ENCODE measurements at places on chromosomes 6 and 20. TPM values are rescaled to one million over a fixed set of nuclear protein-coding genes. Genes with fewer than 3 reads are reported as not detected.
A peak's percentile ranks its signal among the peaks of the same experiment; 100 is the strongest.

GRCh38 chr6:17193106-17193775 is 87.9 kb upstream of the RBM24 start:
- no peaks in the 10 kb centered on the region for H3K27me3 ChIP-seq
- H3K4me3 ChIP-seq, result no peak overlapping the region
- DNase-seq, result no peak
- no peaks in the 10 kb centered on the region for H3K4me1 ChIP-seq

DNA sequence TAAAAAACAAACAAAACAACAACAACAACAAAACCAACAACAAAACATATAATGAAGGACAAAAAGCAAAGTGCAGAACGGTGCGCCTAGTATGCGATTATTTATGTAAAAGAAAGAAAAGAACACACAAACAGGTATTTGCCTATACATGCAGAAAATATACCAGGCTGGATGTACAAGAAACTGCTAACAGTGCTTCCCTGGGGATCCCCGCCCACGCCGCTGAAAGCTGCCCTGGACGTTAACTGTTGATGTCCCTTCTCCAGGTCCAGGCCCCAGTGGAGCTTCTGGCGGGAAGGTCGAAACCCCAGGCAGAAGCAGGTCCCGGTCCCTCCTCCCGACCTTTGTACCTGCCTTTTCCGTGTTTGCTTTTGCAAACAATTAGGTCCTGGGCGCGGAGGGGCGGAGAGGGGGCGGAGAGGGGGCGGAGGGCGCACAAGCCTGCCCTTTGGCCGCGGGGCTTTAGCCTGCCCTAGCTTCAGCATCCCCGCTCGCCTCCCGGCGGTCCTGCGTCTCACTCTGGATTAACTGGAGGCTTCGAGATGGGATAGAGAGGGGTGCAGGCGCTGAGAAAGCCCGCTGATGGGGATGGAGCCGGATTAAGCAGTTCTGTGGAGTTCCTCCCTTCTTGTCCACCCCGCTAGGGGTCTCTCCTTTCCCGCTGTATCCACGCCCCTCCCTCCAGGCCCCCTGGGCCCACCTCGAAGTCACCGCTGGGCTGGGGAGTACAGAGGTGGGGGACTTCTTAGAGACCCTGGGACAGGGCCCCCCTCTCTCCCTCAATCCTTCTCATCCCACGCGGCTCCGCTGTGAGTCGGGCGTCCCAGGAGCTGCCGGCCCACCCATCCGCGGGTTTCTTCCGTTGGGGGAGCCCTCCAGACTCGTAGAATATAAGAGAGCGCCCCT is 8.2 kb upstream of the AHCY start:
- H3K27ac ChIP-seq, result no peak overlapping the region
- peak; percentile 23 for DNase-seq
- no peaks in the 10 kb centered on the region for H3K4me1 ChIP-seq
- peak overlapping the region; percentile 5 for H3K4me3 ChIP-seq

- no peaks in the 10 kb centered on the region for H3K27me3 ChIP-seq
- no peaks in the 10 kb centered on the region for H3K4me1 ChIP-seq
- peak overlapping the region; percentile 66 for H3K4me3 ChIP-seq
- DNase-seq, result no peak
- H3K27ac ChIP-seq, result peak overlapping the region; percentile 94
Measured at GRCh38 chr6:52992980-52993920, 1.8 kb downstream of the GSTA4 start.

- H3K27me3 ChIP-seq, result no peaks in the 10 kb centered on the region
- no peaks in the 10 kb centered on the region for H3K4me1 ChIP-seq
- no peak overlapping the region for H3K4me3 ChIP-seq
- H3K27ac ChIP-seq, result no peak overlapping the region
- no peak for DNase-seq
- H3K36me3 ChIP-seq, result no peaks in the 10 kb centered on the region
Measured at GRCh38 chr20:51747182-51747911, 20.8 kb downstream of the ATP9A start.

DNA sequence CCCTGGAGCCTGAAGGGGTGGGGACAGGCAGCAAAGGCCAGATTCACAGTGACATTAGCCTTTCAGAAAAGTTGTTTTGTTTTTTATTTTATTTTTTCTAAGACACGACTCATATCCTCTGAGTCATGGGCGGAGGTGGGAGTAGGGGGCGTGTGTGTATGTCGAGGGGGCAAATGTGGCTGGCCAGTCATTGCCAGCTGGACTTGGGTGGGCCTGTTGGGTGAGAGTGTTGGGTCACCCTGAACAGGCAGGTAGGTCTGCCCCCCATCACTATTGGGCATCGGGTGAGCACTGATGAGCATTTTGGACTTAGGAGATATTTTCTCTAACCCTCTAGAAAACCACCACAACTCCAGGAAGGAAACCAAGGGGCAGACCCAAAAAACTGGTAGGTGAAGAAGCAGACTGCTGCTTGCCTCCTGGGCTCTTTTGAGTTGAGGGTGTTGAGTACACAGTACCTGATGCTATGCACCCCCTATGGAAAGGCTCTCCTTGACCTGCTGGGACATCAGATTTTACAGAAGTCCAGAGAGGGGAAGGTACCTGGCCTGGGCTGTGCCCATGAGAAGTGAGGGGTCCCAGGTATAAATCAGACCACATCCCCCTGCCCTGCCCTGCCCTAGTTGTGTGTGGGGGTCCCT is 5.6 kb downstream of the SMIM29 start:
- H3K27ac ChIP-seq, result peak overlapping the region; percentile 77
- H3K4me1 ChIP-seq, result peaks cover 11% of the 10 kb centered on the region
- H3K27me3 ChIP-seq, result no peaks in the 10 kb centered on the region

- H3K27ac ChIP-seq, result no peak overlapping the region
- DNase-seq, result no peak
- H3K36me3 ChIP-seq, result no peaks in the 10 kb centered on the region
- no peak overlapping the region for H3K4me3 ChIP-seq
- H3K4me1 ChIP-seq, result no peaks in the 10 kb centered on the region
Measured at GRCh38 chr6:160356074-160356744, 8.0 kb downstream of the SLC22A3 start.

Gene SNAP25
- 5.3 TPM for total RNA-seq

- no peaks in the 10 kb centered on the region for H3K4me1 ChIP-seq
- peak overlapping the region; percentile 18 for H3K27ac ChIP-seq
- H3K4me3 ChIP-seq, result no peak overlapping the region
- DNase-seq, result no peak
- H3K27me3 ChIP-seq, result peaks cover 10% of the 10 kb centered on the region
Measured at GRCh38 chr6:45759472-45759810, 256.2 kb downstream of the CLIC5 start.

GRCh38 chr6:37913210-37913609 is 93.7 kb downstream of the ZFAND3 start:
- DNase-seq, result no peak
- H3K27ac ChIP-seq, result no peak overlapping the region
- H3K36me3 ChIP-seq, result no peaks in the 10 kb centered on the region
- no peaks in the 10 kb centered on the region for H3K4me1 ChIP-seq
- no peaks in the 10 kb centered on the region for H3K27me3 ChIP-seq

- H3K27ac ChIP-seq, result peak overlapping the region; percentile 35
- H3K36me3 ChIP-seq, result no peaks in the 10 kb centered on the region
- H3K4me3 ChIP-seq, result no peak overlapping the region
- no peaks in the 10 kb centered on the region for H3K27me3 ChIP-seq
Measured at GRCh38 chr20:47577314-47577713, 75.6 kb downstream of the NCOA3 start.

DNA sequence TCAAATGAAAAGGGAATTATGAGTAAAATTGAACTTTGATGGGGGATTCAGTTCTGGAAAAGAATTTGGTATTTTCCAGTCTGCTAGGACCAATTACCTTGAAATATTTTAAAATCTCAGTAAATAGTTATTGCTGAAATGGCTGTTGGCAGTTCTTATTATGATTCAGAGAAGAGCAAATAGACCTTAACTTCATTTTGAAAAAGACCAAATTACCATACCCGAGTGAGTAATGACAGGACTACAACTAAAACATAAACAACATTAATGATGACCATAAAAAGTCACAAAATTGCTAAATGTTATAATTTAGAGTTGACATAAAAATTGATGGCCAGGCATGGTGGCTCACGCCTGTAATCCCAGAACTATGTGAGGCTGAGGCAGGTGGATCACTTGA is 21.7 kb downstream of the TRIM38 start:
- H3K4me1 ChIP-seq, result no peaks in the 10 kb centered on the region
- H3K27ac ChIP-seq, result peak overlapping the region; percentile 46
- no peaks in the 10 kb centered on the region for H3K27me3 ChIP-seq
- H3K36me3 ChIP-seq, result no peaks in the 10 kb centered on the region

- no peaks in the 10 kb centered on the region for H3K36me3 ChIP-seq
- H3K27ac ChIP-seq, result no peak overlapping the region
- no peak overlapping the region for H3K4me3 ChIP-seq
- no peak for DNase-seq
- no peaks in the 10 kb centered on the region for H3K27me3 ChIP-seq
Measured at GRCh38 chr6:129846761-129847160, 14.4 kb downstream of the TMEM244 start.

All from uterus (tissue), 4 donors.